Effector memory CD4-positive, alpha-beta T cell (primary cell): ENCODE measurements at places on chromosomes 1 and 21.

- no peak for DNase-seq
Measured at GRCh38 chr1:114153261-114154145, at the start of gene SYT6. Gene SYT6 (minus strand): TSS chr1:114153869. CDS start chr1:114153772, 97 bp downstream.

DNA sequence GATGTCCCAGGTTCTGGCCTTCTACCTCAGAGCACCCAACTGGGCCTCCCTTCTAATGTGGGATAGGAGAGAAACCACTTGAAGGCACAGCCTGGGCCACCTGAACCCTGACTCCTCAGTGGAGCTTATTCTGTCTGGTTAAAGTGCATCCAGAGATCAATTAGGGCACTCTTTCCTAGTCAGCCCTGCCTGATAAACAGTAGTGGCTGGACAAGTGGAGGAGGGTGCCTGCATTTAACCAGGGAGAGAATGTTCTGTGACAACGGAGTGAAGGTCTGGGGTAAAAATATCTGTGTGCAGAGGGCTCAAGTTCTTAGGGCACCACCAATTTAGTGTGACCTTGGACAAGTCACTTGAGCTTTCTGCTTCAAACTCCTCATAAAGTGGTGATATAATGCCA lies 101.8 kb downstream of the FAM78B start:
- DNase-seq: no peak

DNA sequence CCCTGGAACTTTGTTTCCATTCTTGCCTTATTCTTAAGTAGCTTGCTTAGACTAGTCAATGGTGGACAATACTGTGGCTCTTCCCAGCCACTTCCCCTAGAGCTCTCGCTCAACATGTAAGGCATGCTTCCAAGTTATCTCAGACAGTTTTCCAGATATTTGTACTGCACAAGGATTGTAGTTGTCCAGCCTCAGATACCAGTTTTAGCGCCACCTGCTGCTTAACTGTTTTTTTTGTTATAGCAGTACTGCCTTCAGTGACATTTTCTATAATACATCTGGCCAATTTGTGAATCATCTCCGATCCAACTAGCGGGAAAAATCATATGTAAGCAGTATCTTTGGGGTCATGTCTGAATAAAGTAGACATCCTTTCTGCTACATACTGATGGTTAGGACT lies 346.7 kb upstream of the ADGRL4 start:
- no peak for DNase-seq

DNA sequence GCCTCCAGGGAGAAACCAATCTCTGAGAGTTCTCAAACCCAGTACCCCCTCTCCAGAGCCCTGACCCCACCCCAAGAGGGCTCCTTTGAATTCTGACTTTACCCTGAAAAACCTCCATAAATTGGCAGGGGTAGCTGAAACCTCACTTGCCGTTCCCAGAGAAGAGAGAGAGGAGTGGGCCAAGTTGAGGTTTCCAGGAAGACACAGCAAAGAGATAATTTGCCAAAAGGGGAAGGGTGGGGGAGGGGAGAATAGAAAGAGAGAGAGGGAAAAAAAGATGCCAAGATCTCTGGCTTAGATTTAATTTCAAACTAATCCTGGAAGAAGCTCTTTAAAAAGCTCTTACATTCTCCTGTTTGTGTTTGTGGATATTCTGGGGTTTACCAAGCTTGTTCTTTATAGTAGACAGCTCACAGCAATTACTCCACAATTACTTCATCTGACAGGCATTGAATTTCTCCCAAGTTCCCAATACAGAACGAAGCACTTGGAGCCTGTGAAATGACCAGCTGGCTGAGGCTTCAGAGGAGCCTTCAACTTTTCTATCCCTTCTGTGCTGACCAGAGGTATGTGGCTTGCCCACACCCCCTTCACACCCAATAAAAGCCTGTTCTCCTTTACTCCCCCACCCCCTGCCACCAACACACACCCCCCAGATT lies 1.1 kb upstream of the GRHL3 start:
- DNase-seq: no peak

- no peak for DNase-seq
Measured at GRCh38 chr1:219174460-219175211, 958 bp downstream of the LYPLAL1 start.
